ENCODE measurements at places on chromosomes 11 and 22. TPM values are rescaled to one million over a fixed set of nuclear protein-coding genes. Genes with fewer than 3 reads are reported as not detected.

GAS2L1 gene
- 34.5 TPM for total RNA-seq

APOBEC3A gene
- total RNA-seq, result not detected

HIC2 gene
- 4.3 TPM for total RNA-seq

CD3E gene
- total RNA-seq, result not detected

CCDC87 gene
- total RNA-seq, result 0.27 TPM

BACE1 gene
- total RNA-seq, result 67.2 TPM

ELMOD1 gene
- total RNA-seq, result not detected

MS4A15 gene
- total RNA-seq, result not detected

ZC3H12C gene
- 10.2 TPM for total RNA-seq

FOLR3 gene
- not detected for total RNA-seq

PNPLA3 gene
- total RNA-seq, result 2.5 TPM

DNA sequence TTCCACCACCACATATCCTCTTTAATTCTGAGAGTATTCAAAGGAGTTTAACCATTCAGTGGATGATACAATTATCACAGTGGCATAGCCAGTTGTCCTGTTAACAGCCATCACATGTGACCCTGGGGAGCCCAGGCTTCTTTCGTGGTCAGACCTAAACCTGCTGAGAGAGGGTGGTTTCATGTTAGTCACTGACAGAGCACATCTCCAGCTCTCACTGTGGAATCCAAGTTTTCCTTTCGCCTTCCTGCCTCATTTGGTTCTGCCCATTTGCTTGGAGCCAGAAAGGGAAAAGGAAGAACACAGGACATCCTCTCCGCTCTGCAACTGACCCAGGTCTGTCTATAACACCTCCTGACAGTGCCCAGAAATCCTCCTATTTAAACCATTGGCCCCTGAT, 60.4 kb downstream of the MCHR1 start:
- no peak for DNase-seq

GRCh38 chr22:42343121-42343454, 72.6 kb upstream of the TCF20 start:
- DNase-seq, result no peak

GRCh38 chr11:91869686-91870085, 354.9 kb upstream of the FAT3 start:
- no peak for DNase-seq

- no peak for DNase-seq
Measured at GRCh38 chr11:66904981-66905521, 48.2 kb downstream of the LRFN4 start.

GRCh38 chr11:102266099-102266498, 51.2 kb upstream of the BIRC3 start:
- no peak for DNase-seq

GRCh38 chr11:133738624-133739023, 106.7 kb downstream of the SPATA19 start:
- DNase-seq, result no peak

GRCh38 chr11:104883342-104883741, 14.9 kb downstream of the CASP12 start:
- no peak for DNase-seq

DNA sequence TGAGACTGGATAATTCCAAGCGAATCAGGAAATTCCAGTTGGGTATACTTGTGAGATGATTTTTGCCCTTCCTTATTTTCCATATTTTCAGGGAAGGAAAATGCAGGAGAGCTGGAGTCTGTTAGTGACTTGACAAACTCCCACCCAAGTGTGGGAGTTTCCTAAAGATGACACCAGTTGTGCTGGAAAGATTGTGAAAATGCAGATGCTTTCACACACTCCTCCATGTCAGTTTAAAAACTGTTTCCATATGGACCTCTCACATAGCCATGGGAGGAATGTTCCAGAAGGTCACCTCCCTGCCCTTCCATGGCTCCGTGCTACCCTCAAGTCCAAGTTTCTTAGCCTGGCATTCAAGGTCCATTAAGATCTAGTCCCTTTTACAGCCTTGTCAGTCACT, 350.7 kb upstream of the NARS2 start:
- DNase-seq, result no peak

- peak; percentile 47 for DNase-seq
Measured at GRCh38 chr11:73221996-73222395, 3.9 kb downstream of the P2RY2 start.

GRCh38 chr11:122170815-122171475, 54.9 kb upstream of the BLID start:
- DNase-seq, result no peak

DNA sequence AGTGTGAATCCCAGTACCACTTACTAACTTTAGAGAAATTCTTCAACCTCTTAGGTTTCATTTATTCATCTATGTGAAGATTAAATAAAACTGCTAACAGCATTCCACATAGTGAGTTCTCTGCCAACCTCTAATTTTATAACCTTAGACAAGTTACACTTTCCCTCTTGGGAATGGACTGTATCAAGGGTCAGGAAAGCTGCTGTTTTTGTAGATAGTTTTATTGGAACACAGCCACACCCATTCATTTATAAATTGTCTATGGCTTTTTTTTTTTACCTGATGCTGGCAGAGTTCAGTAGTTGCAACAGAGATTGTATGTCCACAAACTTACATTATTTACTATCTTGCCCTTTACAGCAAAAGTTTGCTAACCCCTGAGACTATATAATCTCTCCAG, 81.1 kb downstream of the PAK1 start:
- no peak for DNase-seq

GRCh38 chr11:119618208-119618909, 110.6 kb downstream of the NECTIN1 start:
- DNase-seq, result no peak

- no peak for DNase-seq
Measured at GRCh38 chr11:58926251-58926650, 13.0 kb upstream of the GLYATL1 start.

- DNase-seq, result no peak
Measured at GRCh38 chr11:128629516-128630106, 42.3 kb upstream of the ETS1 start.

- DNase-seq, result no peak
Measured at GRCh38 chr11:90329043-90329442, 106.2 kb upstream of the CHORDC1 start.

DNA sequence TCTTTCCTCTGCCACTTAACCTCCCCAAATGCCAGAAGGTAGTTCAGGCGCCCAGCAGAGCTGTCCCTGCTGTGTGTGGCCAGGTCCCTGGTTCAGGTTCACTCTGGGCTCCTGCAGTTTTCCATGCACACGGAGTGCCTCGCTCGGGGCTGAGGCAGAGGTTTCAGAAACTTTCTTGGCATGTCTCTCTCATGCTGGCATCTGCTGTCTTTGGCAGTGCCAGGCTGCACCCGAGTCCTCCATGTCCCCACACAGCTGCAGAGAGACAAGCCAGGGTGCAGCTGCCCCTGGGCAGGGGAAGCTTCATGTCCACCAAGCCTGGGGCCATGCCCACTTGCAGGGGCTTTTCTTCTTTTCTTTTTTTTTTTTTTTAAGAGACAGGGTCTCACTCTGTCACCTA, 7.0 kb upstream of the NEFH start:
- no peak for DNase-seq

- DNase-seq, result peak; percentile 47
Measured at GRCh38 chr11:69321877-69322361, 28.0 kb downstream of the MYEOV start.

DNA sequence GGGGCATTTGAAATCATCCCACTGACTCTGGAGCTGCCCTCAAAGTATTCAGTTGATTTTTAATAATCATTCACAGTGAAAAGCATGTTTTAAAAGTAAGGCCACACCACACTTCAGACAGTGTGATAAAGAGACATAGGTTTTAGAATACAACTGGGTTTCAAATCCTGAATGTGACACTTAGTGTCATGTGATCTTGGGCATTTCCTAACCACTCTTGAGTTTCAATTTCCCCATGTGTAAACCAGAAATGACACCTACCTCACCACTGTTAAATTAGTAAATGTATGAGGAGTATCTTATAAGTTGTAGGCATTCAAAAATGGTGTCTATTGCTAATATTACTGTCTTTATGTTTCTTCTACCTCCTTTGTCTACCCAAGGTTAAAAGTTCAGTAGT, 5.4 kb downstream of the TMEM123 start:
- DNase-seq, result no peak

DNA sequence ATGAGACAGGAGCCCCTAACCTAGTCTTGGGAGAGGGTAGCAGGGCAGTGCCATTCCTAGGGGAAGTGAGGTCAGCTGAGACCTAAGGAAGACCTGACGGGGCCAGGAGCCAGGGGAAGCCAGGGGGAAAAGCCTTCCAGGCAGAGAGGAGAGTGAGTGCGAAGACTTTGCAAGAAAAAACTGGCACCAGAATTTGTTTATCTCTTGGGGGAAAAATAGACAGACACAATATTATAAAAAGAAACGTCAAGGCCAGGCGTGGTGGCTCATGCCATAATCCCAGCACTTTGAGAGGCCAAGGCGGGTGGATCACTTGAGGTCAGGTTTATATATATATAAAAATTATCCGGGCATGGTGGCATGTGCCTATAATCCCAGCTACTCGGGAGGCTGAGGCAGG, 26.9 kb upstream of the TESMIN start:
- DNase-seq, result no peak

GRCh38 chr11:108666373-108666772, 1.5 kb downstream of the DDX10 start:
- no peak for DNase-seq

- no peak for DNase-seq
Measured at GRCh38 chr11:5591613-5592012, 4.8 kb upstream of the TRIM6 start.

DNA sequence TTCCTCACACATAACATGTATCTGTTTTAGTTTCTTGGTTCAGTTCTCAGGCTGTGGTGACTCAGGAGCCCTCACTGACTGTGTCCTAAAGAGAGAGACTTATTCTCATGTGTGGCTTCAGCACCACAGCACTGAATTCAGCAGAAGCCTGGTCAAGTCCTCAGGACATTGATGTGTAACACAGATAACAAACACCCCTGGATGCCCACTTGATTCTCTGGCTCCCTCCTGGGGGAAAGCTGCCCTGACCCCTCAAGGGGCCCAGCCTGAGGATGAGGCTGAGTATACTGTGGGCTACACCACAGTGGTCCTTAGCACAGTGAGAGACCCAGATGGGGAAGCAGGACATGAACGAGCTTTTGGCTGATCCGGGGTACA, 87.2 kb upstream of the VPREB1 start:
- DNase-seq, result no peak

DNA sequence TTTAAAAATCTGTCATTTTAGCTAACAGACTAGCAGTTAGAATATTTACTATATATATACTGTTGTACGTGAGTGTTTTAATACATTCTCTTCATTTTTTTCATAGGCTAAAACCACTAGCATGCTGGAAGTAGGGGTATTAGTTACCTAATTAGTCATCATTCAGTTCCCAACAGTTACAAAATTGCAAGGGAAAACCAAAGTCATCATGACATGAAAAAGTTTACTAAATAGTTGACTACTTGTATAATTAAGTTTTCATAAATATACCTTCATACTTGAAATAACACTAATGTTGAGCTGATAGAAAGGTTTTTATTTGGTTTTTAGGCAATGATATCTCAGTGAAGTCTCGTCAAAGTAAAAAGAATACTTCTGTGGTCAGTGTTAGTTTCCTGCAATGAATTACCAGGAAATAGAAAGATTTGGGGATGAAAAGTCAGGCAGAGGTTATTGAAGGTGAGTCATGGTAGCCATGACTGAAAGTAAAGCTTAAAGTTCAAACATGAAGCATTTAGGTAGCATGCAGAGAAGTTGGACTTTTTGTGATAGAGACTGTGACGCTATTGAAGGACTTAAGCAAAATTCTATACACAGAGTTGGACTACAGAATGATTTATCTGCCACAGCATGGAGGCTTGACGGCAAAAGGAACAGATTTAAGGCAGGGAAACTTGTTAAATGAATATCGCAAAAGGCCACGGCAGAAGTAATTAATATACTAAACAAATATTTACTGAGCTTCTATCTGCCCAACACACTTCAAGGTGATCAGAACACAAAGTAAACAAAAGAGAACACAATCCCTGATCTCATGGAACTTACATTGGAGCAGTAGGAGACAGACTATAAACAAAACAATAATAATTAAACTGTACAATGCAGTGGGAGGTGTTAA, 828.1 kb upstream of the FAT3 start:
- DNase-seq, result no peak

GRCh38 chr11:105109855-105110687, 29.5 kb downstream of the CARD18 start:
- DNase-seq, result no peak

- DNase-seq, result no peak
Measured at GRCh38 chr22:37609240-37610152, 862 bp downstream of the GGA1 start.

DNA sequence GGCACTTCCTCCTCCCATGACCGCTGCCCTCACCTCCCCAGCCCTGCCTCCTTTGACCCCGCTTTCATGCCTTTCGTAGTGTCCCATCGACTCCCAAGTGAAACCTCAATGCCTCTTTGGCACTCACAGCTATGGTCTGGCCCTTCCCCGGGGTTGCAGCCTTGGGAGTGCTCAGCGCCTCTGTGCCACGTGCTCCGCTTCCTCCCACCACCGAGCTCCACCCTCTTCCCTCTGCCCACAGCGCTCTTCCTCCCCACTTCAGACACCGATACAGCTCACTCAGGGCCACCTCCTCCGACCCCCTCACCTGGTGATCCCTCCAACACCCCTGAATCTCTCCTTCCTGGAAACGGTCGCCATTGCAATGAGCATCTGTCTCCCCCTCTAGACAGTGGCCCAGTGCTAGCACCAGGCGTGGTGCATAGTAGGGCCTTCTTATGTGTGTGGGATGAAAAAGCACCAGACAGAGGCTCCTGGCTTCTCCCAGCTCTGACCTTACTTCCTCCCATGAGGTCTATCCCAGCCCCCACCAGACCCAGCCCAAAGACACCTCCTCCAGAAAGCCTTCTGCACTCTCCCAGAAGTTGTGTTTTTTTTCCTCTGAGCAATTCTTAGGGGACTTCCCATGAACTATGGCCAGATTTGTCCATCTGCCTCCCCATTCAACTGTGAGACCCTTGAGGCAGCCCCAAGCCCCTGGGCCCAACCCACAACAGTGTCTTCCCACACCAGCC, 16.4 kb upstream of the SCGB1A1 start:
- peak; percentile 55 for DNase-seq

DNA sequence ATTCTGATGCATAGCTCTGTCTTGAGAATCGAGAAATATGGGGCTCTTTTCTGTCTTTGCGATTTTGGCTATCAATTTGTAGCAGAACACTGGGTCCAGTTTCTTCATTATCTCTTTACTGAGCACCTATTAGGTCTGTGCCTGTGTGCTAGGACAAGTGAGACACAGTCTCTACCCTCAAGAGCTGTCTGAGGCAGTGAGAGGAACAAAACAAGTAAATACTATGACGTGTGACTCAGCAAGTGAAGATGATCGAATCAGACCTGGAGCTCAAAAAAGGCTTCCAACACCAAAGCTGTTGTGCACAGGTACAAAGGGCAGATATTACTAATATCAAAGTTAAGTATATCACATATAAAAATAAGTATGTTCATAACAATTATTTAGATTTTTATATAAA, 52.4 kb downstream of the LGR4 start:
- no peak for DNase-seq

Measured in chondrocyte (in vitro differentiated cells).